ENCODE measurements at places on chromosomes 2 and 18.
A peak's percentile ranks its signal among the peaks of the same experiment; 100 is the strongest.

GRCh38 chr2:112731479-112731878 lies 10.7 kb downstream of the NT5DC4 start:
- no peak for DNase-seq

DNA sequence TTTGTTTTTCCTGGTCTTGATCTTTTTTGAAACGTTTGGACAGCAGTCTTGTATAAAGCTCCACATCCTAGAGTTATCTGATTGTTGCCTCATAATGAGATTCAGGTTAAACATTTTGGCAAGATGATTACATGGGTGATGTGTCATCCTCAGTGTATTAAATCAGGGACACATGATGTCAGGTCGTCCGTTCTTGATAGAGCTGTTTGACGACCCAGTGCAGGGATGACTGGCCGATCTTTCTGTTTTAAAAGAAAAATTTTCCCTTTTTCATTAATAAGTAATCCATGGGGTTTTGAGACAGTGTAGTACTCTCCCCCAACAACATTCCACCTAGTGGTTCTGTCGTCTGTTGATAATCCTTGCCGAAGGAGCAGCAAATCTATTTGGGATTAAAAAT lies 44.5 kb upstream of the SERPINB2 start:
- no peak for DNase-seq

GRCh38 chr2:26561918-26562810 lies 79.0 kb downstream of the CIB4 start:
- no peak for DNase-seq

- DNase-seq, result no peak
Measured at GRCh38 chr18:10783941-10784340, 258.1 kb downstream of the NAPG start.

DNA sequence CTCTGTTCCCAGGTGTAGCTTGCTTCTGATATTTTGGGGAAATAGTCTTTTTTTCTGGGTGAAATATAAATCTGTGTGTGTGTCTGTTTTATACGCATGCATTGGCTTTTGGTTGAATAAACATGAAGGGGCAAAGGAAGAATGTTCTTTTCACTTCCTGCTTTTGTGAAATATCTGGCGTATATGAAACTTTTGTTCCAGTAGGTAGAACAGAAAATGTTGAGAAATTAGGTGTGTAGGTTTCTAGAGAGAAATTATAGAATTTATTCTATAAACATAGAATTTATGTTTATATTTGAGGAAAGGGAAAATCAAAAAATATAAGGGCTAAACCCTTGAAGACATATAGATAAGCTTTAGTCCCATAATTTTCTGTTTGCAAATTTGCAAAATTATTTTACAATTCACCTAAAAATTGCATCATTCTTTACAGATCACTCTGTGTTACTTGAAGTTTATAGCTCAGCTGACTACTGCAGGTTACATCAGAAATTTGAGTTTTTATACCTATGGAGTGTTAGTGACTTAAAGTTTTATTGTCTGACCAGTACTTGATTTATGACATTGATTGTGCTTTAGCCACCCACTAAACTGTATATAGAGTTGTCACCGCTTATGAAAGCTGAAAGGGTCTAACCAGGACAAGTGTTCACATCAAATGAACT lies 116.1 kb downstream of the FAM117B start:
- DNase-seq, result no peak

DNA sequence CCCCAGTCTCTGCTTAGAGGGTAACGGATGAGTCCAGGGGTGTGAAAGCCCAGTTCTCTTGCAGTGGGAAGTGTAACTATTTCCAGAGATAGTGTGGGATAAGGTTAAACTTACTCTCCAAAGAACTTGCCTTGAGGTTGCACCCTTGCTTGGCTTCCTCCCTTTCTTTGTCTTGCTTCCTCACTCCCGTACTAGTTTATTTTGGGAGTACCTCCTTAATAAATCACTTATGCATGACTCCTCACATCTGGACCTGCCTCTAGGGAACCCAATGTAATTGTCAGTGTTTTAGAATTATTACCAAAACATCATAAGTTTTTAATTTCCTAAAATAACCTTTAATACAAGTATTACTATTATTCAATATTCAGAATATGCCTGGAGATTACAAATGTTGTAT lies 35.2 kb downstream of the CPO start:
- DNase-seq, result no peak

- DNase-seq, result no peak
Measured at GRCh38 chr2:36271266-36271665, 84.3 kb upstream of the CRIM1 start.

GRCh38 chr2:181306785-181307184 lies 150.4 kb upstream of the ITGA4 start:
- DNase-seq, result no peak

- no peak for DNase-seq
Measured at GRCh38 chr2:130354139-130354428, 1.8 kb upstream of the PTPN18 start.

DNA sequence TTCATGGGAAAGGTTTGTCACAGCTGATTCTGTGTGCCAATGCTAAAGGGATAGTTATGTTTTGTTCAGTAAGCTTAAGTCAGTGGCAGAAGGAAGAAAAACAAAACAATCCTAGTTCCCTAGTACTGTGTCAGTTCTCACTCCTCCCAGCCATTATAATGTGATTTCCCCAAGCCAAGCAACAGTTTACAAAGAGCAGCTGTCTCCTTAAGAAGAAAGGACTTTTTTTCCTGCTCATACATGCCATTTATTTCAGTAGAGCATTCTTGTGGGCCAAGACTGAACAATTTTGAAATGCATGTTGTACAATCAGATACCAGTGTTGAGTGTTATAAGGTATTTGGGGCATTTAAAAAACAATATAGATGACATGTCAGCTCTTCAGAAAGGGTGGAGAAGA lies 52.1 kb downstream of the NEMP2 start:
- DNase-seq, result no peak

DNA sequence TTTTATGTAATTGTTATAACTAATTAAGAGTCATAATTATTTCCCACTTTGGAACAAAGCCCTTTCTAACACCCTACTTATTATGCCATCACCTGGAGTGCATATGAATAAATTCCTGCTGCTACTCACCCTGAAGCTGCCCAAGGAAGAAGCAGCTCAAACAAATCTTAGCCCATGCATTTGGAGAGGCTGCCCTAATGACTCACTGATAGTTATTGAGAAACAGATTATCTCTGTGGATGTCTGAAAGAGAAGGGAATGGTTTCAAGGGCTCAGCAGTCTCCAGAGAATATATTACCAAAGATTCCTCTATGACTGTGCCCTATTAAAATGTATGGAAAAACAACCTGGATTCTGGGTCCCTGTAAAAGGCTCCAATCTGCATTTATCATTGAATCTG lies 81.0 kb downstream of the GPR39 start:
- DNase-seq, result no peak

- DNase-seq, result no peak
Measured at GRCh38 chr2:101361522-101361921, 25.8 kb downstream of the CREG2 start.

DNA sequence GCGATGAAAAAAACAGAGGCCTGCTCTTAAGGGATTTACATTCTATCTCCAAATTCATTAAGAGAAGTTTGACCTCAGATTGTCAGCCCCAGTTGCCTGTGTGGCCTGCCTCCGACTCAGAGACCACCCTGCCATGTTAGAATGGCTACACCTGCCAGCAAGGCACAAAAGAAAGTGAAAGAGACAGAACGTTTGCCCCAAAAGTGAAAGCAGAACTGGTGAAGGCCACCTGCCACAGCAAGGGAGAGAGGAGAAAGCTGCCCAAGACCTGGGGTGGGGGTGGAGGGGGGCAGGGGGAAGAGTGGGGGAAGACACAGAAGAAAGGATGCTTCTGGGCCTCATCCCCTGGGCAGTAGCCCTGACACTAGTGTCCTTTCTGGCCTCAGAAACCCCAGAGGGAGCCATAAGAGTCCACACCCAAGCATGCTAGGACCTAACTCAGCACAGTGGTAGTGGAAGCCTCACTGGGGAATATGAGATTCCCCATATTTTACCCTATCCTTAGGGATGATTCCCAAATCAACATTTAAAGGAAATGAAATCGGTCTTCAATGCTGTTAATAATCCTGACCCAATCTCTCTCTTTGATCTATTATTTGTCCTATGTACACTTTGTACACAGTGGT lies 389.7 kb downstream of the TXNL1 start:
- no peak for DNase-seq

GRCh38 chr2:45709137-45709536 lies 57.7 kb downstream of the PRKCE start:
- no peak for DNase-seq

DNA sequence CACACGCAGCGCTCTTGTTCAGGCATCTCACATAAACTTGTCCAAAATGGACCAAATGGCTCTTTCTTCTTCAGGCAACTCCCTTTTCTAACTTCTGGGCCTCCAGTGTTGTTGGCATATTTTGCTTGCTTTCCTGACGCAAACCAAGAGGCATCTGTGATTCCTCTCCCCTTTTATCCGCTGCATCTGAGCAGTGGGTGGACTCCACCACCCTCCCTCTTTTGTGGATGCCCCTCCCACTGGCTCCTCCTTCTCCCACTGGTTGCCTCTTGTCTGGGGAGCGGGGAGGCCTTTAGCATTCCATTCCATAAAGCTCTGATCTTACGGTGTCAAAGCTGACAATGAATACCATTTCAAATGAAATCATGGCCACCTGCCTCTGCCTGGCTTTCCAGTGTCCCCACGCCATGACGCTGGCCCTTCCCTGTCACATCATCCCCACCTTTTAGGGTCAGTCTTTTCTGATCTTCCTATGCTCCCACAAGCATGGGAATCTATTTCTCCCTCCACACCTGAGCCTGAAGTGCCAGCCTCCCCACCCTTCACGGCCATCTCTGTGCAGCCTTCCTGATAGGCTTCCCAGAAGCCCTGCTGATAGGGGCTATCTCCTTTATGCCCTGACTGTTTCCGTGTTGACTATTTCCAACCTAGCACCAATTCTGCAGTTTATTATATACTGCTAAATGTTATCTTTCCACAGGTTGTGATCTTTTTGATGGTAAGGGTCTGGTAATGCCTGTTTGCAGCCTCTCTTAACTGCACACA lies 51.5 kb downstream of the RPL37A start:
- no peak for DNase-seq

- DNase-seq, result no peak
Measured at GRCh38 chr2:7516484-7517063, 599.4 kb downstream of the RNF144A start.

DNA sequence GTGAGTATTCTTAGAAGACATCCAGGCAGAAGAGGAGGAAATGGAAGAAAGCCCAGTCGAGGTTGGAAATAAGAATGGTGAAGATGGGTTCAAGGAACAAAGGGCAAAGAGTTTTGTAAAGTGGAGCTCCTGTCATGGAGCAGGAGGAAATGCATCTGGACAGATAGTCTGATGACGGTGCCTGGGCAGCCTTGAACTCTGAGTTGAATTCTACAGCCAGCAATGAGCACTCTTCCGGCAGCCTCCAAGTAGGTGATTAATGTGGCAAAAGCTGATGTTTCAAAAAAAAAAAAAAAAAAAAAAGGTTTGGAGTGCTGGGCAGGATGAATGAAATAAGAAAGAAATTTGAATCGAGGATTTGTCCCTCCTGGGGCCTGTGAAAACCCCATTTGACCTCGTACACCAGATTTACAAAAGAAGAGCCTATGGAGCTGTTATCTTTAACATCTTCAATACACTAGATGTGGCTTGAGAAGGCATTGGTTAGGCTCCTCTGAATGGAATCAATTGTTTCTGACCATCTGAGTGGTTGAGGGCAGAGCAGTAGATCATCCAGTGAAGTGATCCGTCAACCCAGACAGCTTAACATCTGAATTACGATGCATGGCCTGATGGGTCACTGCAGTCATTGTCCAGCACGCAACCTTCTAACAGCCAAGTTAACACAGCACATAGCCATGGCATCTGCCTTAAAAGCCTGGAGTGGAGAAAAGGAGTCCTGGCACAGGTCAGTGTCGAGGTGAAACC lies 449.7 kb downstream of the TXNL1 start:
- no peak for DNase-seq

- DNase-seq, result no peak
Measured at GRCh38 chr2:134256956-134257355, 3.1 kb downstream of the MGAT5 start.

DNA sequence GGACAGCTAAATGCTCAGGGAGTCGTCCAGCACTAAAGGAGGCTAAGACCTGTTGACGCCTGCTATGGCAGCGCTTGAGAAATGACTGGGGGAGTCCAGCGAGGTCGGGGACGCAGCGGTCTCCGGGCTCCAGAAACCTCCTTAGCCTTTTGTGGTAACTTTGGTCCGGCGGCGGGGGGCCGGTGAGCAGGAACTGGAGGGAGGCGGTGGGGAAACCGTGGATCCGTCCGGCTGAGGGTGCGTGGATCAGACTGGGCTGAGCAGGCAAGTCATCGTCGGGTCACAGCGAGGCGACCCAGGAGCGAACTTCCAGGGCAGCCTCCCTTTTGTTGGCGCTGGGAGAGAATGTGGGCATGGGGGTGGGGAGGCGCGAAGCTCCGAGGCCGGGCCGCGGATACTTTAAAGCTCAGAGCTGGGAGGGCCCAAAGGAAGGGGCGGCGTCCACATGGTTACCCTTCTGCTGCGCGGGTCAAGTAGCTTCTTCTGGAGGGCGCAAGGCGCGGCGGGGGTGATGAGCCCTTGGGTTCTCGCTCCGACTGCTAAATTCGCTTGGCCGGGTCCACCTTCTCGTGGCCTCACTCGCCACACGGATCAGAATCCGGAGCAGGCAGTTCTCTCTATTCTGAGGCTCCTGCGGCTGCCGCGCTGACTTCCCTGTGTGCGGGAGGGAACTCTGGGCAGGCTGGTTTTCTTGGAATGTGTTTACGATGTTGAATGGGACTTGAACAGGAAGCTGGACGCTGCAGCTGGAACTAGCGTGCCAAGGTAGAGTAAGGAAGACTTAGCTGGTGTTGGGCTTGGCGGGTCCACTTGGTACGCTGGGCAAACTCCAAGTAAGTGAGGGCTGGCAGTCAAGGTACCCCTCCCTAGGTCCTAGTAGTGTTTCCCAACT lies 920 bp downstream of the GULP1 start:
- DNase-seq, result peak; percentile 29

DNA sequence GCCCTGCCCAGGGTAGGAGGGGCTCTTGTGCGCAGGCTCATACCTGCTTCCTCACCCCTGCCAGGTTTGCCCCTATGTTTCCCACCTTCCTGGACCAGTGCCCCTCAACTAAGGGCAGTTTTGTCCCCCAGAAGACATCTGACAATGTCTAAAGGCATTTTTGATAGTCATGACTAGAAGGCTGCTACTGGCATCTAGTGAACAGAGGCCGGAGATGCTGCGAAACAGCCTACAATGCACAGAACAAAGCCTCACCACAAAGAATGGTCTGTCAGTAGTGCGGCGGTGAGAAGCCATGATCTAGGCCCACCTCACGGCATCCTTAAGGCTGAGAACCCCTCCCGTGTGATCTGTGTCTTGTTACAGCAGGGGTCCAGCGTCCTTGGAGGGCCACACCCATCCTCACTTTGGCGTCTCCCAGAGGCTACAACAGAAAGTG lies 96.0 kb downstream of the TMEM17 start:
- DNase-seq, result no peak

- DNase-seq, result no peak
Measured at GRCh38 chr2:53989210-53989862, 18.5 kb upstream of the PSME4 start.

- DNase-seq, result no peak
Measured at GRCh38 chr2:132896073-132896472, 226.1 kb upstream of the LYPD1 start.

DNA sequence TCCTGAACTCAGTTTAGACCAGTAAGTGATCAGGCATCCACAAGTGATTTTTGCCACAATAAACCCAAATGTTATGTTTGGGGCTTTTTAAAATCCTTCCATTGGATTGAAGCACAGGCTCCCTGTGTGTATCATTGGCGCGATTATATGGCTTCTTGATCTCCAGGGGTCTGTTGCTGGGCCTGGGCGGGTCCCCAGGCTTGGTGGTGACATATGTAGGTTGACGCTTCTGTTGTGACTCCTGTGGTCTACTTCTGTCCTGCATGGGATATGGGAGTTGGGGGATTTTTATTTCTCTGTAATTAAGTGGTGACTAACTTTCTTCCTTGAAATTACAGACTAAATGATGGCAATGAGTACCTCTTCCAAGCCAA lies 56.2 kb upstream of the EML6 start:
- DNase-seq, result no peak

All from NCI-H2081 treated with DMSO at 0.1 percent for 48 hours (cell line).